ENCODE measurements at places on chromosomes 13 and 19.

DNA sequence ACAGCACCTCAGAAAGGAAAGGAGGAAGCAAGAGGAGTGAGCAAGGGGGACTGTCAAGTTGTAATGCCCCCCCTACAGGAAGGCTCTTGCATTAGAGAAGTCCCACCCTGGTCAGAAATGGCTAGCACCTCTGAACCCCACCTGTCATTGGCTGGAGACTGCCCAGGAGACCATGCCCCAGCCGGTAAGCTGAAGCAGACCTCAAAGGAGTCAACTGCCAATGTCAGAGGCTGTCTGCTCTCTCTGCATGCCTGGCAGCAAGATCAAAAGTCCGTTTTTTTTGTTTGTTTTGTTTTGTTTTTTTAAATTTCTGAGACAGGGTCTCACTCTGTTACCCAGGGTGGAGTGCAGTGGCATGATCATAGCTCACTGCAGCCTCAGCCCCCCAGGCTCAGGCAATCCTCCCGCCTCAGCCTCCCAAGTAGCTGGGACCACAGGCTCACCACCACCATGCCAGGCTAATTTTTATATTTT lies 8.1 kb upstream of the BCL3 start:
- no peak for DNase-seq

DNA sequence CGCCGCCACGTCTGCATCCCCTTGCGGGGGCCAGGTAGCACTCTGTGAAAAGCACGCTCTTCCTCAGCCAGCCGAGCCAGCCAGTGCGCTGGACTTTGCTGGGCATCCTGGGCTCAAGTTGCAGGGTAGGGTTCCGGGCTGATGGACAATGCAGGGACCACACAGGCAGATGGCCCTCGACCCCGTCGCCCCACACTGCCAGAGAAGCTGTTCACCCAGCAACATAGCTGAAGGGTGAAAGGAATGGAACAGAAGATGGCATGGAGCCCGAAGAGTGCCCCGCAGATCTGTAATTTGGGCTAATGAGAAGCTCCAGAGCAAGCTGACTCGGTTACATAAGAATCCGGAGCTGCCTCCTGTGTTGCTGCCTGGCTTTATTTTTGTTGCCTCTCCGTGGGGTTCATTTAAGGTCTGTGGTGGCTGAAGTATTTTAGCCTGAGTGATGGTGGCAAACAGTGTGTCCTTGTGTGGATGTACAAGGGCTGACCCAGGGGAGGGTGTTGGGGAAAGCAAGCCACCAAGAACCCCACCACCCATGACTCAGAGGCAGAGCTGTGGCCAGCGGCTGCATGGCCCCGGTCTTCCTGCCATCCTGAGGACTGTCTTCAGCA lies 105.8 kb downstream of the SOX1 start:
- DNase-seq = no peak

DNA sequence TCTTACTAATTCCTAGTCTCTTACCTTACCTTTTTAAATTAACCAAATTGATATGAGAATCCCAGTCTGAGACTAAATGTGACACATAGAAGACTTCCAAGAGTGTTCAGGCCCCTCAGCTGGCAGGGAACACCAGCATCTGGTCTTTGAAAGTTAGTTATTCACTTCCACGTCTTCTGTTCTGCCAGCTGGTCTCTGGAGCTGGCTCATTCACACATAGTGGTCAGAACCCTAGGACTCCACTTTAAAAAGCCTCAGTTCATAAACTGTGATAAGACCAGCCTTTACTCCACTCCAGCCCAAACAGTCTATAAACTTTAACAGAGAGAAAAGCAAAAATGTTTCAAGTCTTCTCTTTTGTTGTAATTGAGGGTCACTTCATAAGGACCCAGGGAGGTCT lies 263.0 kb downstream of the DCT start:
- DNase-seq = no peak

- no peak for DNase-seq
These were observed 2.4 kb upstream of the APOC4 start for GRCh38 chr19:44939668-44940067.

- no peak for DNase-seq
These were observed 3.4 kb upstream of the RASAL3 start for GRCh38 chr19:15467734-15468214.

DNA sequence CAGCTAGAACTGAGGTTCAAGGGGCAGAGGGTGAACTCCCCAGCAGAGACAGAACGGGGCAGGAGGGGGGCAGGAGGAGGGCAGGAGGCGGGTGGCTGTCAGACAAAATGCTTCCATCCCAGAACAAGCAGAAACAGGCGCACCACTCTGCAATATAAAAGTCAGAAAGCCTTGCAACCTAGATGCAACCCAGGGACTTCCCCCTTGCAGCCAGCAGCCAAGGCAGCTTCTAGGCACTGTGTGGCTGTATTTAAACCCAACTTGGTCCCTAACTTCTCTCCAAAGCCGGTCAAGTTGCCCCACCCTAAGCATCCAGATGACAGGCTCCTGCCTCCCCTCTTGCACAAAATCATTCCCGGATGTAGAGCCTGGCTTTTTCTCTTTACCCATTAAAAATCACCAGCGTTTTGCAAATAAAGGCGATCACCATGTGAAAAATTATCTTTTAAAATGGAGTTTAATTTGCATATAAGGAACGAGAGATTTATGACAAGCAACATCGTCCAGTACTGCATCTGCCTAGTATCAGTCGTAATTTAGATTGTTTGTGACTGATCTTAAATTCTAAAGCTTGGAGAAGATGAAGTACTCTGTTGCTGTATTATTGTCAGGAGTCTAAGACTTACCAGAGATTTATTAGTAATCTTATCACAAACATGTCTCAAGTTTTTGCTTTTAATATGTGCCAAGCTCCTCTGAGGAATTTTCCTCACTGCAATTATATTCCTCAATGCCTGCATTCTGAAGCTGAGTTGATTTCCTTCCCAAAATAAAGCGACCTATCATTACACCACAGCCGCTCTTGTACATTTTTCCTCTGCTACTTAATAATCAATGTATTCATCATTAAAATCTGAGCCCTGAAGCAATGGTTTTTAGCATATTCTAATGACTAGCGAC lies 307.1 kb upstream of the ZNF507 start:
- DNase-seq = no peak

- DNase-seq = no peak
These were observed 330.1 kb downstream of the UQCRFS1 start for GRCh38 chr19:28882818-28883217.

- DNase-seq = no peak
These were observed 6.2 kb downstream of the TLE6 start for GRCh38 chr19:2983351-2984214.

- DNase-seq = no peak
These were observed 3.7 kb upstream of the B3GNT8 start for GRCh38 chr19:41430922-41431321.

DNA sequence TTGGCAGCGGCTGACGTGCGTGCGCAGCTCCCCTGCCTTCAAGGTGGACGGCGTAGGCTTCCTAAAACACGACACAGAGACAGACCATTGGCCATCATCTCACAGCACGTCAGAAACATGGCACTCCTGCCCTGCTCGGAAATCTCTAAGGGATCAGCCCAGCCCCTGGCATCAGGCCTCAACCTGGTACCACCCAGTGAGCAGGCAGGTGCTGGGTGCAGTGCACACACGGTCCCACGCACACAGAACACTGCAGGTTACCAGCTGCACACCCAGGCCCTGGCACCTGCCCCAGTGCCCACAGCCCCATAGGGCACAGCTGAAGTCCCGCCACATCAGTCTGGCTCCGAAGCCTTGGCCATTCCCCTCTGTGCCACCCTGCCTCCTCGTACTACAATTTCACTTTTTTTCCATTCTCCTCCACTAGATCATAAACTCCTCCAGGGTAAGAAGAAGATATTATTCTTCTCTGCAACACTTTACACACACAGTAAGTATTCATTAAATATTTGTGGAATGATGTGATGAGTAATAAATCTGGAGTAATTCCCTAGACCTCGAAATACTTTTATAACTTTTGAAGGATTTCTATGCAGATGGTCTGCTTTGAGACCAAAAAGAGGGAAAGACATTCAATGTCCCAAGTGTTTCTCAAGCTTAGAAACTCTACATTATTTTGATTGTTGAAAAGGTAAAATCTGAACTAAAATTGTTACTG lies 156.4 kb downstream of the COL4A1 start:
- DNase-seq = no peak

GRCh38 chr13:99013951-99014350 lies 36.1 kb upstream of the DOCK9 start:
- no peak for DNase-seq

- DNase-seq = no peak
These were observed 5.1 kb downstream of the COL4A1 start for GRCh38 chr13:110301606-110302553.

DNA sequence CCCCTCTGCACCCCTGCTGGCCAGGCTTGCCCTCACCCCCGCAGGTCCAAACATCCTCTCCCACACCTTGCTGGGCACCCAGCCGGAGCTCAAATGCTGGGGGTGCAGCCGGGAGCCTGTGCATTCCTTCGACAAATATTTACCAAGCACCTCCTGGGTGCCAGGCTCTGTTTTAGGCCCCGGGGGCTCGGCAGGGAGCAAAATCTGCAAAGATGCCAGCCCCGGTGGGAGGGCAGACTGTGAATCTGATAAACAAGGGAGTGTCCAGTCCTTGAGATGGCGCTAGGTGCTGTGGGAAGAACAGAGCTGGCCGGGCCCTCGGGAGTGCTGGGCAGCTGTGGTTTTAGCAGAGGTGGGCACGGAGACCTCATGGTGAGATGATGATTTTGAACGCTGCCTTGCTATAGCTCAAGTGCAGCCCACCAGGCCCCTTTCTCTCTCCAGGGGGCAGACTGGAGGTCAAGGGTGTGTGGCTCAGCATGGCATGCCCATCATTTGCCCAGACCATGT lies 10.6 kb downstream of the NFIX start:
- DNase-seq = no peak

DNA sequence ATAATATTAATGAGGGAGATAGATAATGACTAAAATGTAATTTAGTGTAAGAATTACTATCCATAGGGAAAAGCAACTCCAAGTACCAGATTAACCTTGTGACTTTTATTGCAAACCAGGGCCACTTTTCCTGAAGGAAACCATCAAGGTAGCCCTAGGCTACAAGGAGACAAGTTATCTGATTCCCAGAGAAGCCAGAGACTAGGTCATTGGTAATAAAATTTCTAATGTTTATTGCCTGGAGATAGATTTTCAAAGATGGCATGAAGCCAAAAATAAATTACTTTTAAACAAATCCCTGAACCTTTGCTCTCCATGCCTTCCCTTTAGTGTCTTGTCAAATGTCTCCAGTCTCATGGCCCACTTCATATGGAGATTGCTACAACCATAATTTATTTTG lies 610.1 kb upstream of the SLC10A2 start:
- no peak for DNase-seq

- DNase-seq = no peak
These were observed 25.8 kb downstream of the PRKD2 start for GRCh38 chr19:46691104-46691503.

DNA sequence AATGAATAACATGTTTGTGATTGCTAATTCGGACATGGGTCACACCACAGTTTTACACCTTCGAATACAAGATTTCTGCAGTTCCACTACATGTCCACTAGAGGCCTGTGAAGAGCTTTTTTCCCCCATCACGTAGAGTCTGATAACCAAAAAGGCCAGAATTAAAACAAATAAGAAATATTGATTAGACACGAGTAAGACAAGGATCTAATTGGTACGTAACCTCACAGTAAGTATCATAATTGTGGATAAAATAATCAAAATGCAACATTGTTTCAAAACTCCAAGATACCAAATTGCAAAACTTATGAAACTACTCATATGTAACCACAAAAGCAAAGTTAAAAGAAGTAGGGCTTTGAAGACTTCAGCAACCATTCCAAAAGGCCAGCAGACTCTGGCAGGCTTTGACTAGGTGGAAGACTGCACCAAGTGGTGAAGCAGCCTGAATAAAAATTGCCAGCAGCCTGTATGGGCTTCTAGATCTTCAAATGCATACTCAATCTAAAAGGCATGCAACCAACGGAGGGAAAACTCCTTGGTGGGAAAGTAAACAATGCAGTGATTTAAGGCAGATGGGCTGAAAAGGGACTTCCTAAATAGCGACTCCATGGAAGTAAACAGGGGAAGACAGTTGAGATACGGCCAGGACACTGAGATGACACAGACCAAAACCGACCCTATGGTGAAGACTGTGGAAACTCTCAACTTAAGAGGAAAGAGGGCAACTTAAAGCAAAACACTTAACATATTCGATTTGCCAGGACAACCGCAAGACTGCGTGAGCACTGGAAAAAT lies 56.7 kb downstream of the STARD13 start:
- peak; percentile 48 for DNase-seq

GRCh38 chr13:29567411-29567810 lies 28.1 kb downstream of the SLC7A1 start:
- no peak for DNase-seq

- DNase-seq = no peak
These were observed 37.7 kb downstream of the GPR42 start for GRCh38 chr19:35408284-35409171.

DNA sequence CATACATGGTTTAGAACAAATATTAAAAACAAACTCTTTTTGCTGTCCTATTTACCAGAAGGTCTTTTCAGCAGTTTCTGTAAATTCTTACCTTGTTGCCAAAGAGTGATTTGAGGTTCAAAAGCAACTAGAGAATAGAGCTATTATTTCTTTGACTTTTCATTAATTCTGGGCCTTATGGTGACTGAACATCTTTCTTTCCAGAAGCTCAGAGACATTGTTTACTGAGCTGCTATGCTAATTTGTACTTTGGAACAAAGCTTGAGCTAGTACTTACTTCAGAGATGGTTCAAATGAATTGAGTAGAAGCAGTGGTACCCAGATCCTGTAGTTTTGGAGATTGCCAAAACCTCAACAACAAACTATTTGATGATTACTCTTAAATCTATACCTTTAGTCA lies 331.2 kb downstream of the SPRY2 start:
- DNase-seq = no peak

- peak; percentile 40 for DNase-seq
These were observed 107.2 kb upstream of the MLNR start for GRCh38 chr13:49112782-49113525.

DNA sequence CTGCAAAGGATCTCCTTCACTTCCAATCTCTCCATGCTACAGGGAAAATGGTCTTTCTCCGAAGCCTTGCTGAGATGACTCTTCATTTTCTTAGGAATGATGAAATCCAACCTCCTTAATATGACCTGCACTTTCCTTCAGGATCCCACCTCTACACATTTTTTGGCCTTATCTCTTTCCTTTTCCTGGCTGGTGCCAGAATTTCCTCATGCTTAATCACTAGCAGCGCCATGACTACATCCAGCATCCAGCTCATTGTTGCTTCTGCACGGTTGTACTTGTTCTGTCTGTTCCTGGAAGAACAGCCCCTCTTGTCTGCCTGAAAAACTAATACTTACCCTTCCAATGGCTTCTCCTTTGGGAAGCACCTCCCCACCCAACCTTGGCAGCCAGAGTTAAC lies 68.4 kb downstream of the TEX26 start:
- DNase-seq = no peak
